Subcutaneous preadipocyte (primary cell): ENCODE measurements at places on chromosomes 11 and 22. TPM values are rescaled to one million over a fixed set of nuclear protein-coding genes. Genes with fewer than 3 reads are reported as not detected.

Gene RGL4
- not detected in 2 replicates for total RNA-seq

Gene SLC22A12
- not detected in 2 replicates for total RNA-seq

Gene USP2
- under 0.01 TPM in 1 of 2 replicates, not detected in the other for total RNA-seq

Gene FAM181B
- not detected in 2 replicates for total RNA-seq

Gene TSKU
- 25.4 and 26.0 TPM in 2 replicates for total RNA-seq

Gene NPAS4
- not detected in 2 replicates for total RNA-seq

Gene FGF19
- not detected in 2 replicates for total RNA-seq

Gene KRTAP5-2
- not detected in 2 replicates for total RNA-seq

Gene C22orf42
- total RNA-seq: not detected in 2 replicates

Gene BEST1
- 4.1 and 4.8 TPM in 2 replicates for total RNA-seq

Gene OR51B2
- not detected in 2 replicates for total RNA-seq

Gene UPB1
- total RNA-seq: not detected in 2 replicates

Gene MPPED2
- total RNA-seq: not detected in 2 replicates

Gene CLDN5
- 0.37 TPM in 1 of 2 replicates, not detected in the other for total RNA-seq

Gene MYOD1
- not detected in 2 replicates for total RNA-seq

Gene BIRC3
- total RNA-seq: 0.37 and 1.4 TPM in 2 replicates

Gene TNRC6B
- 22.0 and 28.3 TPM in 2 replicates for total RNA-seq

Gene EMSY
- 16.5 and 21.1 TPM in 2 replicates for total RNA-seq

Gene APOA4
- not detected in 2 replicates for total RNA-seq

Gene OR5D18
- total RNA-seq: not detected in 2 replicates

Gene MS4A6E
- not detected in 2 replicates for total RNA-seq

Gene OR5B21
- not detected in 2 replicates for total RNA-seq

Gene MS4A12
- not detected in 2 replicates for total RNA-seq

Gene PTGDR2
- 1.5 and 9.4 TPM in 2 replicates for total RNA-seq

Gene CASTOR1
- 2.3 and 2.9 TPM in 2 replicates for total RNA-seq

Gene CCDC82
- total RNA-seq: 10.4 and 10.7 TPM in 2 replicates

Gene SYNGR1
- 1.8 and 2.2 TPM in 2 replicates for total RNA-seq

Gene WNT11
- 0.59 and 1.1 TPM in 2 replicates for total RNA-seq

Gene C1QTNF4
- under 0.01 and 0.20 TPM in 2 replicates for total RNA-seq

Gene TBX10
- not detected in 2 replicates for total RNA-seq

Gene SCGB1A1
- not detected in 2 replicates for total RNA-seq

Gene MS4A4A
- not detected in 2 replicates for total RNA-seq

Gene NLRP14
- total RNA-seq: under 0.01 and 0.20 TPM in 2 replicates

Gene DESI1
- 24.3 and 29.7 TPM in 2 replicates for total RNA-seq

Gene NTM
- total RNA-seq: 2.6 and 6.5 TPM in 2 replicates

Gene YDJC
- 27.2 and 29.8 TPM in 2 replicates for total RNA-seq

Gene TMPRSS4
- total RNA-seq: not detected in 2 replicates

Gene OR51E1
- not detected in 2 replicates for total RNA-seq

Gene TRIM77
- not detected in 2 replicates for total RNA-seq

Gene OR6A2
- total RNA-seq: under 0.01 and 0.59 TPM in 2 replicates

Gene TTC17
- 62.8 and 73.9 TPM in 2 replicates for total RNA-seq

Gene CCDC81
- 0.39 and 1.1 TPM in 2 replicates for total RNA-seq

Gene APOA5
- total RNA-seq: not detected in 2 replicates

Gene MAP6
- total RNA-seq: 0.73 and 0.98 TPM in 2 replicates

Gene BTG4
- total RNA-seq: not detected in 2 replicates

Gene IL18
- not detected in 2 replicates for total RNA-seq
